NCI-H1105 (cell line): ENCODE measurements at places on chromosomes 13 and 19.

DNA sequence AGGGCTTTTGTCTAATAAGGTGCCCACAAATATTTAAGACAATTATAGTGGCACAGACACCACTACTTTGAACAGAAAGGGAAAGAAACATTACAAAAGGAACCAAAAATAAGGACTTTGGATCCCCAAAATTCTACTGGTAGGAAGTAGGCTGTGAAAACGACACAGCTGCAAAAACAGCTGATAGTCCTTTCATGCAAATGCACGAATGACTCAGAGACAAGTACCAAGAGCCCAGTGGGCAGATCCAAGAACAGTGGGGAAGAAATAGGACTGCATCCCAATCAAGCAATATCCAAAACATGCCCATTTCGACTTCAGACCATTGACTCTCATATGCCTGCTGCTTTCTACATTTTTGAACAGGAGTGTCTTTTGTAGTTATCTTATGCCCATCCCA is 269.4 kb upstream of the NBEA start:
- DNase-seq, result no peak

- DNase-seq, result no peak
These were observed 27.7 kb upstream of the ARGLU1 start for GRCh38 chr13:106595625-106596024.

DNA sequence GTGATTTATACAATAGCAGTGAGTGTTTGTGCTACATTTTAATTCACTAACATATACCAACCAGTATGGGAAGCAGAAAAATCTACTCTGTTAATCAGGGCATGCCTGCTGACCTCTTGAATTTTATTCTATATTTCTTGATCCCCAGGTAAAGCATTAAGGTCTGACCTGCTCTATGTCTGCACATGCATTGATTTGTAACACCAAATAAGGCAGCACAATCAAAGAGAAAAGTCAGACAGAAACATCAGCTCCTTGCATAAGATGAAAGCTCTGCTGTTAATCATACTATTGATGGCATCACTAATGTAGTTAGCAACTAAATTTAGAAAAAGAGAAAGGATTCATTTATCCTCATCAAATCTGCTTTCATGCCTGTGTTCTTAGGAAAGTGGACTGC is 2744.8 kb upstream of the PCDH20 start:
- DNase-seq, result no peak

- DNase-seq, result no peak
These were observed 77.9 kb upstream of the DOCK9 start for GRCh38 chr13:99055735-99056134.

- DNase-seq, result no peak
These were observed 69.7 kb downstream of the RASA3 start for GRCh38 chr13:114062754-114063153.

GRCh38 chr13:103066079-103066780 is at the start of gene SLC10A2:
SLC10A2 (minus strand) TSS chr13:103066417; CDS start chr13:103066249, 168 bp downstream.
- no peak for DNase-seq

- no peak for DNase-seq
These were observed 857.4 kb upstream of the PRR20A start for GRCh38 chr13:56283262-56283828.

- no peak for DNase-seq
These were observed 5.4 kb upstream of the PLAUR start for GRCh38 chr19:43675269-43675879.

DNA sequence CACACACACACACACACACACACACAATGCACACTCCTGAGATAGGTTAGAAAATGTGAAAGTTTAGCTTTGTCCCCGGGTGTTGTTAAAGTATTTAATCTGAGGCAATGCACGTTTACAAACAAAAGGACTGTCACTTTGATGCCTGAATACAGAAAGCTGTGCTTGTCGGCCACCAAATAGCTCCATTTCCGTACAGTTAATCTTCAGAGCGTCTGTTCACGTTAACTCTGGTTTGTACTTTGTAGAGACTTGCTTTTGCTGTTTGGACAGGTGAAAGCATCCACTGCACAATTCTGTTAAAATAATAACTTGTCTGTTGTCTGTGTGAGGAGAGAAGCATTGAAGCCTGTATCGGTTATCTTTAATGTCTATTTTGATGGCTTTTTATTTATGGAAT is 267.8 kb downstream of the FGF9 start:
- no peak for DNase-seq
